Stimulated activated CD8-positive, alpha-beta memory T cell treated with anti-CD3 and anti-CD28 coated beads, Interleukin-4, amount 100 ng/mL, for 1 hour (primary cell): ENCODE measurements at places on chromosomes 3 and 15.

- no peak for DNase-seq
Measured at GRCh38 chr3:163924600-163924999, 1153.7 kb downstream of the SI start.

DNA sequence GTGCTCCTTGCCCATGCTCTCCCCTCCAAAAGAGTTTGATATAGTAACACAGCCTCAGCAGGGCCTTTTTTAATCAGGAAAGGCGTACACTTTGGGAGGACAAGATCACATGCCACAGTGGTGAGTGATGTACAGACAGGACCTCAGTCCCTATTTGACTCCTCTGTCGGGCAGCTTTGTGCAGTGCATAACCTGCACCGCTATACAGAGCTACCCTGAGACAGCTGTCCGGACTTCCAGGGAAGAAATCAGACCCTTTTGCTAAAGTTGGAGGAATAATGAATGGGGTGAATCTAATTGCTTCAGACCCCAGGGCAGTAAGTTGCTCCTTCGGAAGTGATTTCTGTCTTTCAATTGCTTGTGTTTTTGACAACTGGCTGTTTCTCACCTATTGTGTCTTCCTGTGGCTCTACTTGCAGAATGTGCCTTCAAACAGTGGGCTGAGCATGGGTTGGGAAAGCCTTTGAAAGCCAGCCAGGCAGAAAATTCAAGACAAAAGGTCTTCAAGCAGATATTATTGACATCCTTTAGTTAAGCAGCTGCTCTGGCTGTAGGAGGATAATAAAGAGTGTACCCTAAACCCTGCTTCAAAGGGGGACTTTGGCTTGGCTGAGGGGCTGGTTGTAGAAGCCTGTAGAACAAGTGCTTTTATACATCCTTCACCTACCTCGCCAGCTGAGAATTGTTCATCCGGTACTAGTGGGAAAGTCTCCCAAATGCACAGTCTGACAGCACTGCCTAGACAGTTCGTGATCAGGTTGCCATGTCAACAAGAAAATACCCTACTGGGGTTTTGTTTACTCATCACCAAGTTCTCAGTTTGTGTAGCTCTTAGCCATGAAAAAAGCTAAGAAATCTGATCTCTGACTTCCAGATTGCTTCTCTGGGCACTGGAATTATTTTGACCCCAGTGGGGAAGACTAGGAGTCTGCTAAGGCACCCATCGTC lies 35.1 kb downstream of the SNTN start:
- no peak for DNase-seq

- DNase-seq = no peak
Measured at GRCh38 chr3:62229908-62230307, 143.4 kb downstream of the FEZF2 start.

- DNase-seq = no peak
Measured at GRCh38 chr3:152243721-152244516, 24.8 kb upstream of the MBNL1 start.

DNA sequence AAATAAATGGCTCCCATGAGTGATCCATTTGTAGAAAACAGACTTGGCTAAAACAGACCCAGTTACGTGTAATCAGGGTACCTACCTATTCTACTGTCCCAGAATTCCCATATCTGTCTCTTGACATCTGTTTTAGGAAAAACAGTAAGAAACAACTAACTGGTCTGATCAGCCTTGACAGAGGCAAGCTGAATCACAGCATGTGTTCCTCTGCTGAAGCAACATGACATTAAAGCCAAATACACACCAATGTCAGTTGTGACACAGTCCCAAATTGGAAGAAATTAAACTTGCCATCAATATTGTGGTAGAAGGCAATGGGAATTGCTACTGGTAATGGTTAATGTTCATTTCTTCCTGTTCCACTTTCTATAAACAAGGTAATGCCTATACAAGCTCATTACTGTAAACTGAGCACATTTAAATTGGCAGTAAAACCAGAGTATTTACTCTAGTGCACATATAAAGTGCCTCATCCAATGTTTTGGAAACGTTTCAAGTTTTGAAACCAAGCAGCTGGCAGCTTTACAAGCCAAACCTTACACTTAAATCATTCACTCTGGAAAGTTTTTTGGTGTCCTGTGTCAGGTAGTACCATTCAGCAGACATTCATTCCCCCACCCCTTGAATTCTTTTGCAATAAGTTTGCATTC lies 27.0 kb downstream of the ALDH1A2 start:
- no peak for DNase-seq

DNA sequence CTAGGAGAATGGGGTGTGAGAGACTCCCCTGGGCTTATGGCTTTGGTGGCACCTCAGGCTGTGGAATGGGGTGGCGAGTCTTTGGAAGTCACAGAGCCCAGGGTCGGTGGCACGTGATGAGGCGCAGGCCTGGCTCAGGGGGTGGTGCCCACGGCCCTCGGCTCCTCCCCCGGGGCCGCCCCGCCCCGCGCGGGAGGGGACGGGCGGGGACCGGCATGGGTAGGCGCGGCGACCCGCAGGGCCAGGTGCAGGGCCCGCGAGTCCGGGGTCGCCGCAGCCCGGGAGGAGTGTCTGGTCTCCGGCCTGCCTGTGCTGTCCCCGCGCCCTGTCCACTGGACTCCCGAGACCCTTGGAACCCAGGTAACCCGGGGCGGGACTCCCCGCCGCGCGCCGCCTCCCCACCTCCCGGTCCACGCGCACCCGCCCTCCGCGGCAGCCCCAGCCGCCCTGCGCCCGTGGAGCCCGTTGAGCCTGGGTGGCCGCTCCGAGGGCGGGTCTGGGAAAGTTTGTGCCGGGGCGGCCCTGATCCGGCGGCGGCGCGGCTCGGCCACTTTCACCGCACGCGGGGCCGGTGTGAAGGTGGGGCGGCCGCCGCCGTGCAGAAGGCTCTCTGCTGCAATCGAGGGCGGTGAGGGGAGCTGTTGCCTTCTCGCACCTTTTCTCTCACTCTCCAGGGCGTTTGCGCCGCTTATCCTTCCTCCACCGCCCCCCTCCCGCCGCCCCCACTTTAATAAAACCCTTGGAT lies at the start of gene PAQR5:
Gene PAQR5 (plus strand): TSS at position 216 of the 745 bp plus-strand sequence. CDS start 61,169 bp downstream, outside the sequence.
- DNase-seq = no peak

DNA sequence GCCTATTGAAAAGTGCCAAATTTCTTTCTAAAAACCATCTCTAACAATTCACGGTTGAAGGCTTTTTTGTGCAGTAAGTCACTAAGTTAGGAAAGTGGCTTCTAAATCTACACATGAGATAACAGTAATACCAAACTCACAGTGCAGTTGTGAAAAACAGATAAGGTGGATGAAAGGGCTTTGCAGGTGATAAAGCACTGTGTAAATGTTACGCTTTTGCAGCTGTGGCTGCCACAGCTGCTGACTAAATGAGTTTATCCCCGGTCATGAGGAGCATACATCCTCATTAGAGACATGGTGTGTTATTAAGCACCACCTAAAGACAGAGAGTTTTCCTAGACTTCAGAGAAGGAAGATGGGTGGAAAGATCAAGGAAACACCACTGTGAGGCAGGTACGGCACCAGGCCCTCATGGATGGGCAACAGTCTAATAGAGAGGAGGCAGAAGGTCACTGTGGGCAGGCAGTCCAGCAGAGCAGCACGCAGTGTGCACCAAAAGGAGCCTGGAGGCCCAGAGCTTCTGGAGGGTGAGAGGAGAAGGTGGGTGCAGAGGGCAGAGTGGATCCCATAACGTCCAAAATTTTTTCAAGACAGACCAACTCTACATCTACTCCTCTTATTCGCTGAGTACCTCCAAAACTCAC lies 68.5 kb downstream of the FMN1 start:
- DNase-seq = no peak

GRCh38 chr3:57982561-57983243 lies 25.5 kb upstream of the FLNB start:
- no peak for DNase-seq

DNA sequence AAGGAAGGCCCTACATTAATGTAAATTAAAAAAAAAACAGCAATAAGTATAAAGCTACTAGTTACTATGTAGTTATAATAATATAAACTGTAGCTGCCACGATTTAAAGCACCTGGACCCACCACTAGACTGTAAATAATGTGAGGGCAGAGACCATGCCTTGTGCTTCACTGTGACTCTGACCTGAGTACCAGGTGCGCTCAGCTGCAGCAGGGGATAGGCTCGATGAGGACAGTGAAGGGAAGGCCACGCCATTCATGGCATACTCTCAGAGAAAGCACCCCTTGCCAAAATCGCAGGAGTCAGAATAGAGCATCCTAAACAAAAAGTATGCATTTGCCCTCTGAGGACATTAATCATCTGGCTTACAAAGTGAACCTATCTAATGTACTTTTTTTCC lies 5.1 kb downstream of the FSTL1 start:
- no peak for DNase-seq
